HuH-7 (cell line): ENCODE measurements at places on chromosomes 13 and 19.

GRCh38 chr13:19607523-19608078 lies 25.9 kb upstream of the MPHOSPH8 start:
- DNase-seq, result no peak

DNA sequence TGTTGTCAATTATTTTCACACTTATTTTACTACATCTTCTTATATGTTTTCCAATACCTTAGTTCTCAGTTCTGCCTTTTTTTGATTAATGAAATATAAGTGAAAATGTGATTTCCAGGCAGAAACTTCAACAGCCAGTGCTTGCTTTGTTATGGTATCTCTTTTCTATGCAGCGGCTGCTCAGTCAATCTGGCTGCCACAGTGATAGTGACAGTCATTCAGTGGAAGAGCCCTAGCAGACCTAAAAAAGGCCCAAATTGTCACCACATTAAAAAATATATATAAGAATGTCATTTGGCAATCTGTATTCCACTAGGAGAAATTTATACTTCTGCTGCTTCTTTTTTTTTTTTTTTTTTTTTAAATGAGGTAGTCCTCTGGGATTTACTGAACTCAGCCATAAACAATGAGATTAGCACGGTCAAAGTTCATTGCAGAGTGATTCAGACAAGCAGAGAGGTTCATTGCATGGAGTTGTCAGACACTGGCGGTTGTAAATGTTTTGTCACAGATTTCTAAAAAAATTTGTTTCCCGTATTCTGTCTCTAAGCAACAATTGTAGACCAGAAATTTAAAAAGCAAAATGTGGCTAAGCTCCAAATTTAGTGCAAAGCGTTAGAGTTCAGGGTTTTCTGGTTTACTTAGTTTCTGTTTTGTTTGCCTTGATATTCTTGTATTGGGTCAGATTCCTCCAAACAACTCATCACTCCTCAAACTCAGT lies 94.7 kb upstream of the PRR20A start:
- peak; percentile 2 for DNase-seq

- DNase-seq, result no peak
Measured at GRCh38 chr13:85887406-85887805, 88.2 kb upstream of the SLITRK6 start.

GRCh38 chr13:94515374-94515773 lies 35.9 kb upstream of the DCT start:
- no peak for DNase-seq

DNA sequence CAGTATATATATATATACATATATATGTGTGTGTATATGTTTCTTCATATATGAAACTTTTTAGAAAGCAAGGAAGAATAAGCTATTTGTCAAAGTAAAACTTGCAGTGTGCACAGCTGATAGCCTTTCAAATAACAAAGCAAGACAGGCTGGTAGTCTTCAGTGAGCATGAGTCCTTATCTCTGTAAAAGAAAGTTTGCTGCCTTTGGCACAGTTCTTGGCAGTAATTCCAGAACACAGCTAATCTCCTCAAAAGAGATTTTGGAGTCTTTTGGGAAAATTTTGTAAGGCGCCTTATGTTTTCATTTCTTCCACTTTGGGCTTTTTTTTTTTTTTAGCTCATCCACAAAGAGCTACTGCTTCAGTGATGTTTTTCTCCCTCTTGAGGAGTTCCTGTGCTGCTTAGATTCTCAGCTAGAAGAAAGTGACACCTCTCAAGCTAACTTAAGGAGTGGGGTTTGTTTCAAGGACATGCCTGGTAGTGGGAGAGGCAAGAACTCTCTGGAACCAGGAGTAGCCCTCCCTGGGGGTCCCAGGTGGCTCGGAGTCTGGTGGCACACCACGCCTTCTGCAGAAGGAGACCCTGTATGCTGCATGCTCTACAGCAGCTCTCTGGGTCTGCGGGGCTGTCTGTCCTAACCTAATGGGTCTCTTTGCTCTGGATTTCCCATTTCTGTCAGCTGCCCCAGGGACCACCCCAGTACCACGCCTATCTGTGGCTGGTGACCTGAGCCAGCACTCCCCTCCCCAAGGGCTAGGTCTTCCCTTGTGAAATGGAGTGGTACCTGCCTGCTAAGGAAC lies 58.8 kb downstream of the TNFRSF19 start:
- DNase-seq, result no peak

DNA sequence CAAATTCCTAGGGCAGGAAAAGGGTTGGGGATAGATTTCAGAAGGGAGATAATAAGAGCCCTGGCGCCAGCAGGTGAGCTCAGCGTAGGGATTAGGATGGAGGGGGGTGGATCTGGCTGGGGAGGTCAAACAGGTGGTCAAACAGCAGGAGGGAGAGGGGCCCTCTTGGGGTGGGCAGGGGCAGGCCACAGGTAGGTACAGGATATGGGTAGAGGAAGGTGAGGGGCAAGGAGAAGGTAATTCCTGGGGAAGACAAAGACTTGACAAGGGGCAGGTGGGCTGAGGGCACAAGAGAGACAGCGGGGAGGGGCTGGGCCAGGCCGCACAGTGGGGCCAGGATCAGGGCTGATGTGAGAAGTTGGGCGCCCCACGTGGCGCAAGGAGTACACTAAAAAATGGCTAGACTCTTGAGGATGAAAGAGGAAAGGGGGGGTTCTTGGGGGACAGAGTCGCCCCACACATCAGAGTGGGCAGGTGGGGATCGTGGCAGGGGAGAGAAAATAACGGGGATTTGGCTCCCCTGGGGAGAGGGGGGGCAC lies 713 bp downstream of the KRI1 start:
- peak; percentile 45 for DNase-seq

GRCh38 chr13:72521940-72522661 lies 205.3 kb downstream of the MZT1 start:
- no peak for DNase-seq

DNA sequence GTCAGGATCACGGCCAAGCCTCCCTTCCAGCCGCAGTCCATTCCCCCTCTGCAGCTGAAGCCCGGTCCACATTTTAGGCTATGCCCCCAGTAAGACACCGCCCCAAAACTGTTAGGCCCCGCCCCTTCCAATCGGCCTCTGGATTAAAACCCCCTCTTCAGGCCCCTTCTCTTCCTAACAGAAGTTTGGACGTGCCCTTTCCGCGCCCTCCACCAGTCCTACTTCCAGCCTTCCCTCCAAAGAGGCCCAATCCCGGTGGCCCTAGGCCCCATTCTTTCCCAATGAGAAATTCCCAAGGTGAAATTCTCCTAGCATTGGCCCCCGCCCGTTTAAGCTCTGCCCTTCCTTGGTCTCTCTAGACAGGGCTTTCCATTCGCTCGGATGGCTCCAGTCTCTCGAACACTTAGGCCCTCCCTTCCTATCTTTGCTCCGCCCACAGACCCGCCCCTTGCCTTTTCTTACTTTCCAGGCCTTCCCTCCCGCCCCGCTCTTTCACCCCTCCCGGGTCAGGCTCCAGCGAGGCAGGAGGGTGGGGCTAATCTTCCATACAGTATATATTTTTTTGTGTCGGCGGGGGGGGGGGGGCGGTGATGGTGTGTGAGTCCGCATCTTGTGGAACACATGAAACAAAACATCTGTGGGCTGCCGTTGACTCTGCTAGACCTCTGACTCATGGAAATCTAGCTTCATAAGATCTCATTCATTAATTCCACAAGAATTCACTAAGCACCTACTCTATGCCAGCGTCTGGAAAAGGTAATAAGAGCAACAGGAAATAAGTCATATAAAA lies 13.6 kb downstream of the LTBP4 start:
- DNase-seq, result no peak

GRCh38 chr13:60152904-60153303 lies 10.8 kb downstream of the DIAPH3 start:
- no peak for DNase-seq
